ENCODE measurements at places on chromosomes 16 and 17.

- DNase-seq: no peak
Measured at GRCh38 chr17:61981323-61981722, 53.5 kb upstream of the INTS2 start.

- no peak for DNase-seq
Measured at GRCh38 chr17:28748852-28749515, 5.2 kb downstream of the TRAF4 start.

GRCh38 chr17:82237746-82238471 lies 9.1 kb downstream of the SLC16A3 start:
- DNase-seq: no peak

DNA sequence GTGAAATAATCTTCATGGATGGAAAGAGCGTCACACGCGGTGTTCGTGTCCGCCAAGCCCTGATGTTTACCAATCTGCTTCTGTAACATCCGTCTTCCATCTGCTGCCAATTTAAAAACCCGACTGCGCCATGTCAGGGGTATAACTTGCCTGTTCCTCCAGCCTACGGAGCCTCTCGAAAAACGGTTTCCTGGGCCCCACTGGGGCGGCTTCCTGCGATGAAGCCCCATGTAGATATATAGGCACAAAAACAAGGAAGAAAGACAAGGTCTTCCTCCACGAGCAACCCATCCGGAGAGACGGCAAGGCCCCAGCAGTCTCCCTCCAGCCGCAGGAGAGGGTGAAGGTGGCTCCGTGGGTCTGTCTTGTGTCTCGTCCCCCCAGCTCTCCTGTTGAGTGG lies at the start of gene PTX4:
TSS of gene PTX4 (minus strand) at position 326 of the 400 bp plus-strand sequence. CDS start at position 291, 35 bp downstream.
- no peak for DNase-seq

DNA sequence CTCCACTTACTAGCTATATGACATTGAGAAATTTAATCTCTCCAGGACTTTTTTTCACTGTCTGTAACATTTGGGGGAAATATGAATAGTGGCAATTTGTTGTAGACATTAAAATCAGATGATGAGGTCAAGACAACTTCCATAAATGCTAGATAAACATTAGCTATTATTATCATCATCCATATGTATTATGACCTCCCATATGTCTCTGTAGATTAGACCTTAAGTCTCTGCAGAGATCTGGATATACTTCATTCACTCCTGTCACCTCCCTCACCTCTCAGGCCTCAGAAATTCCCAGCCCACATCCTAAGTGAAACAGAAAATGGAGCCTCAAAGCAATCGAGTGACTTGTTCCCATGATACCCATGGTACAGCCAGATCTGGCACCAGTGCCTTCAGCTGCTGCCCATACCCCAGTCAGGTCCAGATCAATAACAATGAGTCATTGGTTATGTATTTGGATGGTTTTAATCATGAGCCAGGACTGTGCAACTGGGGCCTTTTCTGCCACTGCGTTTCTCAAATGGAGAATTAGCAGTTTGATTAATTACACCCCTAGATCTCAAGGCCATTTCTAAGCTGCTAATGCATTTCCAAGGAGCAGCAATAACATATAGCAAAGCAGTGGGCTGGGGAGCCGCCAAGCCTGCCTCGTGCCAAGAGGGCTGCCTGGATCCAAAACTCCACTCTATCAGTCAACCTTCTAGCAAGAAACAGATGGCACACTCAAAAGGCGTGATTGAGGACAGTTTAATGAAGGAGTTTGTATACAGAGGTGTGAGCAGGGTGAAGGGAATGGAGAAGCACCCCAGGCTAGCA lies 2.6 kb upstream of the FDXR start:
- no peak for DNase-seq

- no peak for DNase-seq
Measured at GRCh38 chr16:57504001-57504400, 17.7 kb upstream of the DOK4 start.

- no peak for DNase-seq
Measured at GRCh38 chr16:79050063-79050462, 550.5 kb downstream of the MAF start.

All from activated naive CD4-positive, alpha-beta T cell (primary cell).